ENCODE measurements at places on chromosomes 5 and 9.

GRCh38 chr9:126752881-126753670 is 51.8 kb upstream of the ZBTB43 start:
- no peak for DNase-seq

DNA sequence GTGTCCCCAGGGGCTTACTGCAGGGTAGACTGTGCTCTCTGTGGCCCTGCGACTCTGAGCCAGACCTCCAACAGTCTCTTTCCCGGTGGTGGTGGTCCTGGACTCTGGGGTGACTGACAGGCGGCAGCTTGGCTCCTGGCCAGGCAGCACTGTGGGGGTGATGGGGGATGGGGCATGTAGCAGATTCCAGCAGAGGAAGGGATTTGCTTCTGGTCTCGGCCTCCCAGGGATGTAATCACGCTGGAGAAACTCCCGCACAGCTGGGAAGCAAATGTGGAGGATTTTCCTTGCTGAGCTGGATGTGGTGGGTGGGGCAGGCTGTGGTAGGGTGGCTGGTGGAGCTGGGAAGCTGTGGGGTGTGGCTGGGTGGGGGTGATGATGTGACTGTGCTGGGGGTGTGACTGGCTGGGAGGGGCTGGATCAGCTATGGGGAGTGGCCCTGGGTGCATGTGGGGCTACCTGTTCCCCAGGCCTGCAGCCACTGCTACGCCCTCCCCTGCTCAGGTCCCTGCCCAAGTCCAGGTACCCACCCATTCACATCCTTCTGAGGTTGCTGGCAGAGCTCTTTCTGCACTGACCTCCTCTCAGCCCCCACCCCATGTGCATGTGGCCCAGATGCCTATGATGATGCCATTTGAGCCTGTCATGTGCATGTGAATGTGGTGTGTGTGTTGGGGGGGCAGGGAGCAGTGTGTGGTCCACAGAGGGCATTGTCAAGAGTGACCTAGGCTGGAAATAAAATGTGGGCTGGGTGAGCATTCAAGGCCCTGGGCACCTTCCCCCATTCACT is 3.8 kb downstream of the NDST1 start:
- no peak for DNase-seq

DNA sequence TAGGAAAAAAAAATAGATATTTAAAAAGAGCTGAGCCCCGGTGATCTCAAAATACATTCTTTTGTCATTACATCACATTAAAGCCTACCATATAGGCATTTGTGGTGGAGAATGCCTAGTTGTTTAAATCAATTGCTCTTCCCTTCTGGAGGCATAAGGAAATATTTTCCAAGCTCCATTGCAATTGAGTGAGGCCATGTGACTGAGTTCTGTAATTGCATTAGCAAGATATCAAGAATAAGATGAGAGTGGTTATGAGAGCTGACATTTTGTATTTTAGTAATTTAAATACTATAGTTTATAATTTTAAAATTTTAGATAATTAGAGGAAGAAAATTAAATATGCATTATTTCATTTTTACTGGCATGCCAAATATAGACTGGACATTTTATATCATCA is 1195.9 kb downstream of the DTWD2 start:
- no peak for DNase-seq

DNA sequence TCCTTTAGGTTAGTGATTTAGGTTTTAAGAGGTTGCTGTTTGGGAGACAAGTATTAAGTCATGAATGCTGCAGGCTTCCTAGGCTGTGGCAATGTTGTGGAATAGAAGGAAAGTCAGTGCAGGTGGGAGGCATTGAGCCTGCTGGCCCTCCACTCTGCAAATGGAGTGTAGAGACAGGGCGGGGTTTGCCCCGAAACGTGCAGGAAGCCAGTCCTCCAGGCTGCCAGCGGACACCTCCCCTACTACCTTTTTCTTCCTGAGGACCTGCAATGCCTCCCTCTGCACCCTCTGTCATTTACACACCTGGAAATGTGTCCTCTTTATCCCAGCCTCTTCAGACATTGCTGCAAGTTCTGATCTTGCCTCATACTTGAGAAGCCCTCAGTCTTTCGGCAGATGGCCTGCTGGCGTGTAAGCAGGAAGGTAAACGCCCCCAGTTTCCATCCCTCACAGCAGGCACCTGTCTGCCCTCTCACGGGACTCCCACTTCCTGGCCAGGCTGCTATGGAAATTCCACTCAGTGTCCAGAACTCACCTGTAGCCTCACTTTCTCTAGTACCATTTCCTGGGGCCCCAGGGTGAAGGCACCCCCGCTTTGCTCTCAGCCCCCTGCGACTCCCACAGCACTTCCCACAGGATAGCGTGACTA is 81.6 kb upstream of the BOD1 start:
- no peak for DNase-seq

GRCh38 chr9:17878810-17879370 is 300.0 kb downstream of the SH3GL2 start:
- DNase-seq: no peak

GRCh38 chr9:18971909-18972308 is 61.1 kb downstream of the SAXO1 start:
- DNase-seq: no peak

- DNase-seq: no peak
Measured at GRCh38 chr9:83029531-83030137, 33.3 kb downstream of the RASEF start.

DNA sequence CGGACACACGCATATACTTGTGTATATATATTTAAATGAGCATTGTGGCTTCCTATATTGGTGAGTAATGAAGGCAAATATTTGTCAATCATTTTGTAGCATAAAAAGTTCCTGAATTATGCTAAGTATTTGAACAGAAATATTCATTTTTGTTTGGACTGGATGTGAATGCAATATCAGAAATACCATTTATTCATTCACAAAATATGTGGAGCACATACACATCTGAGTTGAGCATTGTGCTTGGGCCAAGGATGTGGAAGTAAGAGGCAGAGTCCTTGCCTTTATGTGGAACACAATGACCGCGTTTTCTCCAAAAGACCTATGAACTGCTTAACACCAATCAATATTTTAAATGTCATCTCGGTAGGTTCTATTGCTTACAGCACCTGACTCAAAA is 1086.5 kb downstream of the NR2F1-AS1 start:
- DNase-seq: no peak

- no peak for DNase-seq
Measured at GRCh38 chr5:53877243-53877642, 316.8 kb downstream of the NDUFS4 start.

DNA sequence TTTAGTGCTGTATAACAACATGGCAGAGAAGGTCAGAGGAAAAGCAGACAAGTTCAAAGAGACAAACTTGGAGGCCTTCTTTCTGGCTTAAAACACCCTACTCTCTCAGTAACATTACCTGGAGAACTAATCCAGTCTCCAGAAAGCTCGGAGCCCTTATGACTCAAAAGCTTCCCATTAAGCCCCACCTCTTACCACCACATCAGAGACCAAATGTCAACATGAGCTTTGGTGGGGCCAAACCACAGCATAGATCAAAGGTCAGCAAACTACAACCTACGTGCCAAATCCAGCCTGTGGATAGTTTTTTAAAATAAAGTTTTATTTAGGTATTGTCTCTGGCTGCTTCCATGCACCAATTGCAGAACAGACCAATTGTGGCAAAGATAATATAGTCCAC is 589.9 kb downstream of the DNAH5 start:
- no peak for DNase-seq

DNA sequence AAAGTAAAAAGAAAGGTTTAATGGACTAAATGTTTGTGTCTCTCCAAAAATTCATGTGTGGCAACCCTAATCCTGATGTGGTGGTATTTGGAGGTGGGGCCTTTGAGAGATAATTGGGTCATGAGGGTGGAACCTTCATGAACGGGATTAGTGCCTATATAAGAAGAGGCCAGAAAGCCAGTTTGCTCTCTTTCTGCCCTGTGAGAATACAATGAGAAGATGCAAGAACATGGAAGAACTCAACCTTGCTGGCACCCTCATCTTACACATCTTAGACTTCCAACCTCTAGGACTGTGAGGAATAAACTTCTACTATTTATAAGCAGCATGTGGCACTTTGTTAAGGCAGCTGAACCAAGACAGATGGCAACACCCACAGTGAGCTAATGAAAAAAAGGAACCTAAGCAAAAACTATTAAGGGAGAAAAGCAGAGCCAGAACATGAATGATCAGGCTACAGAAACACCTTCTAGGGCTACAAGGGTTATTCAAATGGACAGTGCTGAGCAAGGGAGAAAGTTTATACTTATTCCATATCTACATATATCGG is 159.5 kb downstream of the PLK2 start:
- DNase-seq: no peak

DNA sequence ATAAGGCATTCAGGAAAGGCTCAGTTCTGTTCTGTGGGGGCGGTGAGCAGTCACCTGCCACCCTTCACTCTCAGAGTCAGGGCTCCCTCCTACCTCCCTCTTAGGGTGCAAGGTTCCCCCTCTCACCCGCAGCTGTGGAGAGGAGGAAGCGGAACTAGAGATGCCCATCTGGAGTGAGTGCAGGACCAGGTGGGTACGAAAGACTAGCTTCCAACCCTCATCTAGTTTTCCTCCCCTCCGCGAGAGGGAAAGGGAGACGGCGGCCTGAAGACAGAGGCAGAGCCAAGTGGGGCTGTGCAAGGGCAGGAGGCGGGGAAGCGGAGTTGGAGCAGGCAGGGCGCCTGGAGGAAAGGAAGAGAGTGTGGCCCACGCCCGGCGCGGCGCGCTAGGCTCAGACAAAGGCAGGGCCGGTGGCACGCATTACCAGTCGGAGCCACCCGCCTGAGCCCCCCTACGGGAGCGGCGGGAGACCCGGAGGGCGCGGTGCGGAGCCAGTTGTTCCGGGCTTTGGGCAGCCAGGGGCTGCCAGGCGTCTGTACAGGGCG is 7.3 kb downstream of the PRR7 start:
- DNase-seq: no peak

- no peak for DNase-seq
Measured at GRCh38 chr5:107979291-107979690, 308.6 kb upstream of the EFNA5 start.

DNA sequence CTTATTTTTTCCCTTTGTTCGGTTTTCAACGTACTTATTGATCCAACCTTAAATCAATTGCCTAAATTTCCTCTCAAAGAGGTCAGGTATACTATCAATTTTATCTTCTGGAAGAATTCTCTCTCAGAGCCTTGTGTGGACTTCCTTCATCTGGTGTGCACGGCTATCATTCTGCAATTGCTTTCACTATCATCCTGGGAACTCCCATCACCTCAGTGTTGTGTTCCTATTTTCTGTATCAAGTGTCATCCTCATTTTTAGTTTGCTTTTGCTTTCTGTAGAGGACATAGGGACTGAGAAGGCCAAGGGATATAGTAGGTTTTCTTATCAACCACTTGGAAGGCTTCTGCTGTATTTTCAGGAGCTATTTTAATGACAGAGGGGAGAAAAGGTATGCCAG is 11.3 kb downstream of the STOM start:
- DNase-seq: no peak

DNA sequence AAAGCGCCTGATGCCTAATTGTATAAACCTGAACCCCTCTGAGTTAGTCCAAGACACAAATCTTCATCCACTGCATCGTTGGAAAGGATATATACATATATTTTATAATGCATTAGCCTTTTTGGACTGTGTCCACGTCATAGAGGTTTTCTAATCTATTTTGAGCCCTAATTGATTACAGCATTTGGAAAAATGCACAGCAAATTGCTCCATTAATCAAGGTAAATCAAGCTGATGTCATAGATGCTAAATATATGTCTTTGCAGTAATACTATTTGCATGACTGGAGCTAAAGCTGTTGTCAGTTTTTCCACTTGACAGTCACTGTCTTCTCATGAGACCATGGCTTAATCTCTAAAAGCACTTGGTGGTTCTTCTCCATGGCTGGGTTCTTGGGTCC is 483.5 kb upstream of the TNC start:
- DNase-seq: no peak

GRCh38 chr5:139446956-139447779 is 7.8 kb upstream of the DNAJC18 start:
- no peak for DNase-seq

- no peak for DNase-seq
Measured at GRCh38 chr9:18743971-18744370, 270.0 kb downstream of the ADAMTSL1 start.

DNA sequence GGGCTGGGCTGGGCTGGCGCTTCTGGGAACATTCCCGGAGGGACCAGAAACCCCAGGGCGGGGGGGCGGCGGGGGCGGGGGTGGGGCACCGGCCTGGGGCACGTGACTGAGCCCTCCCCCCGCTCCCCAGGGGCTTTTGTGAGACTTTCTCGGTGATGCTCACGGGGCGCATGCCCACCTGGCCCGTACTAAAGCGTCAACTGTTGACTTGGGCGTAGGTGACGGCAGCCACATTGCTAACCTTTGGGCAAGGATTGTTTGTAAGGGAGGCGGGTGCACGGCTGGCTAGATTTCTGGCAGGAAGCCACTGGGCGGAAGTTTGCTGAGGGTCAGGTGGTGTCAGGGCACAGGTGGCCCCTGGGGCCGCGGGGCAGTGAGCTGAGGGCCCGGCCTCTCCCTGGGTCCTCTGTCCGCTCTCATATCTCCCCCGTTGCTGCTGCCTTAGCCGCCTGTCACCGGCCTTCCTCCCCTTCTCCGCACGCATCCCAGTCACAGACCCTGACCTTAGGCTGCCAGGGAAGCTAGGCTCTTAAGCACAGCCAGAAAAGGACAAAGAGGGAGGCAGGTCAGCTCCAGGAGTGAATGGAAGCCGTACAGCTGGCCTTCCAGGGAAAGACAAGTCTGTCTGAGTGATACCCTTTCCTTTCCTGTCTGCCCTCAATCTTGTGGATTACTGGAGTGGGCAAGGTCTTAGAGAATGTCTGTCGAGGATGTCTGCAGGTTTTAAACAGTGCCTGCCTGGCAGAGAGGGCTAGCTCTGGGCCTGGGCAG is 812 bp downstream of the CACFD1 start:
- peak; percentile 33 for DNase-seq

- DNase-seq: no peak
Measured at GRCh38 chr9:31445960-31446359, 938.5 kb upstream of the ACO1 start.

GRCh38 chr5:27701931-27702903 is 663.8 kb upstream of the CDH9 start:
- DNase-seq: no peak

GRCh38 chr9:36470643-36471290 is 70.7 kb upstream of the RNF38 start:
- peak; percentile 47 for DNase-seq

- DNase-seq: no peak
Measured at GRCh38 chr5:7781899-7782298, 69.0 kb downstream of the CFAP90 start.

DNA sequence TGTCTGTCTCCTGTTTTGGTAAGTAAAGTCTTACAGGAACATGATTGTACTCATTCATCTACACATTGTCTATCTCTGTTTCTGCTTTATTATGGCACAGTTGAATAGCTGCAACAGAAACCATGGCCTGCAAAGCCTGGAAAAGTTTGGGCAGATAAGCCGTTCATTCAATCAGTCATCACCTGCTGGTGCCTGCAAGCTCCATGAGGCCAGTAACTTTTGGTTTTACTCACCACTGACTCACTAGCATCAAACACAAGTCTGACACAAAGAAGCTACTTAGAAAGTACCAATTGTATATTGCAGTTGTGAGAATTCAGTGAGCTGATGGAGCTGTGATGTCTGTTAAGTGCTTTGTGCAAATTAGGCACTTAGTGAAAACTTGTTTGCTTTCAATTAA is 373.6 kb upstream of the SGCD start:
- DNase-seq: no peak

- no peak for DNase-seq
Measured at GRCh38 chr5:142499591-142500226, 174.9 kb upstream of the SPRY4 start.

GRCh38 chr5:14481349-14481748 is 100.2 kb upstream of the OTULINL start:
- DNase-seq: no peak

- DNase-seq: no peak
Measured at GRCh38 chr5:136423944-136424606, 58.7 kb upstream of the TRPC7 start.

- no peak for DNase-seq
Measured at GRCh38 chr5:23730023-23730422, 222.6 kb downstream of the PRDM9 start.

All from activated T-cell treated with anti-CD3 and anti-CD28 coated beads, Interleukin-2, amount 50 U/mL, for 4 hours (primary cell).